ENCODE measurements at places on chromosomes 12 and 14.

- DNase-seq = no peak
Measured at GRCh38 chr14:72847721-72848120, 46.2 kb downstream of the DPF3 start.

DNA sequence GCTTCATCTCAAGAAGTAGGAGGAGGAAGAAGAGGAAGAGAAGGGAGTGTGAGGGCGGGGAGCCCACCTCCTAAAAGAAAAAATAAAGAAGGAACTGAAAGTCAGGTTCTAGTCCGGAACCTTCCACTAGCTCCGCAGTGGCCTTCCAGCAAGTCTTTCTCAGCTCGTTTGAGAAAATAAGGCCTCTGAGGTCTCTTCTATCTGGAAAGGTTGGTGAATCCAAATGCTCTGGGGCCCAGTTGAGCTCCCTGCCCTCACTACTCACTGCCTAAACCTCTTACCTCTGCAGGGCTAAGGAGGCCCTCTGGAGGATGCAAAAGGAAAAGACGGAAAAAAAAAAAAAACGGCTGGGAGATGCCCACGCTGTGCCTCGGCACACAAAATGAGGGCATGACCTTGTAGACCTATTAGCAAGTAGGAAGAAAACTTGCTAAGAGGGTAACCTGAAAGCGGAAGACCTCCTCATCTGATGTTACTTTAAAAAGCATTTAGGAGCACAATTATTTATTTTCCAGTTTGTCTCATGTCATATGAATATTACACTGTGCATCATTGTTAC, 35.9 kb downstream of the FBLN5 start:
- peak; percentile 33 for DNase-seq

DNA sequence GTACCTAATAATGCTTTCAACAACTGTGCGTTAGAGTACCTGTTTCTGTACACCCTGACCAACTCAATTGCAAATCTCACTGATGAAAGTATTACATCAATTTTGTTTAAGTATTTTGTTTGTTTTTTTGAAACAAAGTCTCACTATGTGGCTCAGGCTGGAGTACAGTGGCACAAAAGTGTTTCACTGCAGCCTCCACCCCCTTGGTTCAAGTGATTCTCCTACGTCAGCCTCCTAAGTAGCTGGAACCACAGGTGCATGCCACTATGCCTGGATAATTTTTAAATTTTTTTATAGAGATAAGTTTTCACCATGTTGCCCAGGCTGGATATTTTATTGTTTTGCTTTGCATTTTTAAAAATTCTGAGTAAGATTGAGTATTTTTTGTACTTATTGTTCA, 46.7 kb downstream of the YEATS4 start:
- DNase-seq = no peak

GRCh38 chr14:90443161-90444076, 46.6 kb downstream of the CALM1 start:
- DNase-seq = no peak

GRCh38 chr12:82801951-82802610, 115.4 kb downstream of the TMTC2 start:
- DNase-seq = no peak

DNA sequence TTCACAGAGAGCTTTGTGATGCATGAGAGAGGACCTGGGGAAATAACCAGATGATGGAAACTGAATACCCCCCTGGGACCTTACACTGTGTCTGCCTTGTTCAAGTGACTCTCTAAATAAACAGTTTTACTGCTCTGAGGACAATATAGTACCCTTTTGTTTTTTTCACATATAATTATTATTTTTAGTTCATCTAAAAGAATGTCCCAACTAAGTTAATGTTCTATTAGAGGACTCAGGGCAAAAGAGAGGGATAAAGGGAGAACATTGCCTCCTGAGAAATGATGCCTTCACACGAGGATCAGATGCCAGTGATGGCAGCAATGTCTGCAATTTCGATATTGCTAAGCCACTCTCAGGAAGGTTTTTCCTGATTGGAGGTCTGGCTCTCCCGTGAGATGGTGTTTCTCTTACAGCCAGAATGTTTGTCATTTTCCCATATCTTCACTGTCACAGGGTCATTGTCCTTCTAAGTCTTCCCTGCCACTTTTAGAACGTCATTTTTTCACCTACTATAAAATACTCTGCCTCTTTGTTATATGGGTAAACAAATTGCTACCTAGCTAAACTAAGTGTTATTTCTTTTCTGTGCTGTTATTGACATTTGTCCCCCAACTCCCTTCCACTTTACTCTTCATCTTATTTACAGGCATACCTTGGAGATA, 201.6 kb downstream of the RAD51B start:
- no peak for DNase-seq

GRCh38 chr12:63304887-63305316, 153.9 kb upstream of the AVPR1A start:
- DNase-seq = no peak

- no peak for DNase-seq
Measured at GRCh38 chr12:30047516-30048254, 263.9 kb upstream of the TMTC1 start.

GRCh38 chr14:100118396-100119011, 40.9 kb downstream of the DEGS2 start:
- no peak for DNase-seq

- no peak for DNase-seq
Measured at GRCh38 chr12:72957454-72957853, 685.3 kb downstream of the TRHDE start.

Data from activated T-helper 1 cell treated with Interleukin-2 at 50 U/mL for 16 hours (primary cell).